ENCODE measurements at places on chromosomes 4 and X.
A peak's percentile ranks its signal among the peaks of the same experiment; 100 is the strongest.

DNA sequence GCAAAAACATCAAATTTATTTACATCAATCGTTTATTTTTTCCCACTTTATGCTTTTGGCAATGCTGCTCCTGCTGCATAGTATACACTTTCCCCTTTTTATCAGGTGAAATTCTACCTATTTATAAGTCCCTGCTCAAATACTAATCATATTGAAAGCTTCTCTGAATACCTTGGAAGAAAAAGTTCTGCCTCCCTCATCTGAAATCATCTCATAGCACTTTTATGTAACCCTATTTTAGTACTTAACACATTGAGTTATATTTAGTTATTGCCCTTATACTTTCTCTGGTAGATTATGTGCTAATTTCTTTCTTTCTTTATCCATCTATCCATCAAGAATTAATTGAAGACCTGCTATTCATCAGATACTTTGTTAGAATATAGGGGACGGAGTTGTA is 1.1 kb upstream of the WDR17 start:
- DNase-seq, result no peak

- no peak for DNase-seq
Observed at GRCh38 chrX:133654811-133655210, 239.5 kb upstream of the GPC4 start.

GRCh38 chr4:69793732-69794131 is 33.3 kb upstream of the SULT1B1 start:
- no peak for DNase-seq

DNA sequence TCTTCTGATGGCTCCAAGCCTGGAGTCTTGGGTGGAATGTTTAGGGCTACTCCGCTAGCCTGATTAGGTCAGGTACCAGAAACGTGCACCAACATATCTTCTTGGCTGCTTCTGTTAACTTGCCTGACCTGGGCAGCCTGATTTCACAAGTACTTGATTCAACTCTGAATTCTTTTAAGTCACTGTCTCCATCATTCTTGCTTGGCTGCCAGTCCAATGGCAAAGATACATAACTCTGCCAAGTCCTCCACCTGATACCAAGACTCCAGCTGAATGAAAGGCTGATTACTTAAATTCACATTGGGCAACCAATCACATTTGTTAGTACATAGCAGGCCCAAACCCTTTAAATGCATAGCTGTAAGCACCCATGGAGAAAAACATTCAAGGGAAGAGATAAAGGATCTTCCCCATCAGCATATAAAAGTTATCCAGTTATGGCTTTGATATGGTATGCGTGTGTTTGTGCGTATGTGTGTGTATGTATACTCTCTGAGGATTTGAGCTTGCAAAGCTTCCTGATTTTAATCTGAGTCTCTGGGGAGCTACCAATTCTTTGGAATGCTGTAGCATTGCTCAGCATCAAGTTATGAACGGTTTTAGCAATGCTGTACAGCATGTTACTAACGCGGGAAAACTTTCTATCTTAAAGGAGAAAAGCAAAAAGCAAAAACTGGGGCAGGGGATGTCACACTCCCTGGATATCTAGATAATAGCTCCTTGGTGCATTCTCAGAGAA is 917.2 kb downstream of the DMD start:
- no peak for DNase-seq

DNA sequence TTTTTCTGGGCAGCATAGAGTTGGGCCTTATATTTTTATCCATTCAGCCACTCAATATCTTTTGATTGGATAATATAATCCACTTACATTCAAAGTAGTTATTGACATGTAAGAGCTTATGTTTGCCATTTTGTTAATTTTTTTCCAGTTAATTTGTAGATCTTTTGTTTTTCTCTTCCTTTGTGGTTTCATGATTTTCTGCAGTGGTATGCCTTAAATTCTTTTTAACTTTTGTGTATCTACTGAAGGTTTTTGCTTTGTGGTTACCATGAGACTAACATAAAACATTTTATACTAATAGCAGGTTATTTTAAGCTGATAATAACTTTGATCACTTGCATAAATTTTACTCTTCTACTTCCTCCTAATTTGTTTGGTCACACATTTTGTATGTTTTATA is 140.8 kb upstream of the GATB start:
- no peak for DNase-seq

DNA sequence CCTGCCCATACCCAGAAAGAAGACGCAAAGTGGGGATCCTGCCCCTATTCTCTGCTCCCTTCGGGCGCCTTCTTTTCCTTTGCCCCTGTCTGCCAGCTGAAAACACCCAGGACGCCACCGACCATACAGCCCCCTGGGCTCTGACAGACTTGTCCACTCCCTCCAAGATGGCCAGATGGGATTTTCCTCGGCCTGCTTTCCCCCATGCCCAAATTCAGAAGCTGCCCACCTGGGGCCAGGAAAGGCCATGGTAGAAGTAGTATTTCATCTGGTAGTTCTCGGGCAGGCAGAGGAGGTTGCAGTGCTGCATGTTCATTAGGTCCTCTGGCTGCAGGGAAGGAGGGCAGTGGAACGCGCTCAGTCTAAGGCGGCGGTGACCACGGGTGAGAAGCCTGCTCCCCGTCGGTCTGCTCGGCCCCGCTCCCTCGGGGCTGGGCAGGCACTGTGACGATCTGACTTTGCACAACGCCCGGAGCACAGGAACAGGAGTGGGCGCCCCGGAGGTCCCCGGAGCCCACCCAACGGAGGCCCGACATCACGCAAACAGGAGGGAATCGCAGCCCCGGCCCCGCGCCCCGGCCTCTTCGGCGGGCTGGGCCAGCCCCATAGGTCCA is 582 bp downstream of the NAA10 start:
- DNase-seq, result no peak

GRCh38 chrX:115018040-115018647 is 728 bp upstream of the IL13RA2 start:
- no peak for DNase-seq

DNA sequence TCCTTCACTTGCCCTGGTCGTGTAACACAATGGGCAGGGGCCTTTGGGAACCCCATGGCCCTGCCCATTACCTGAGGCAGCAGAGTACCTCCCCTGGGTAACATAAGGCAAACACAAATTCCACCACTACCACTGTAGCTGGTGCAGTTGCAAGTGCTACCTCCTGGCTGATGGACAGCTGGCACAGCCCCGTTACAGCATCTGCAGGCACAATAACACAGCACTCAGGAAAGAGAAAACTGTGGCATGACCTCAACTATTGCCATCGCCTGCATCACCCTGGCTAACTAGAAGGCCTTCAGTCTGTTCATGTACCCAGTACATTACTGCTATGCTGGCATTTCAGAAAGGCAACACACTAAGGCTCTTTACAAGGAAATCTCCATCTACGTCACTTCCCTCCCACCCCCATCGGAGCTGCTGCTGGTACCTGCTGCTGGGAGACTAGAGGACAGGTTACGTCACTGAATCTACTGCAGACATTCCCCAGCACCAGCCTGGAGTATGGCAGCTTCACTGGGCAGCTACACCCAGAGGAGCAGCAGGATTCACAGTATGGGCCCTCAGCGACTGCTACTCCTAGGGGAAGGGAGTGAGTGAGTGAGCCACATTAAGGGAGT is 39.4 kb downstream of the ARFIP1 start:
- no peak for DNase-seq

DNA sequence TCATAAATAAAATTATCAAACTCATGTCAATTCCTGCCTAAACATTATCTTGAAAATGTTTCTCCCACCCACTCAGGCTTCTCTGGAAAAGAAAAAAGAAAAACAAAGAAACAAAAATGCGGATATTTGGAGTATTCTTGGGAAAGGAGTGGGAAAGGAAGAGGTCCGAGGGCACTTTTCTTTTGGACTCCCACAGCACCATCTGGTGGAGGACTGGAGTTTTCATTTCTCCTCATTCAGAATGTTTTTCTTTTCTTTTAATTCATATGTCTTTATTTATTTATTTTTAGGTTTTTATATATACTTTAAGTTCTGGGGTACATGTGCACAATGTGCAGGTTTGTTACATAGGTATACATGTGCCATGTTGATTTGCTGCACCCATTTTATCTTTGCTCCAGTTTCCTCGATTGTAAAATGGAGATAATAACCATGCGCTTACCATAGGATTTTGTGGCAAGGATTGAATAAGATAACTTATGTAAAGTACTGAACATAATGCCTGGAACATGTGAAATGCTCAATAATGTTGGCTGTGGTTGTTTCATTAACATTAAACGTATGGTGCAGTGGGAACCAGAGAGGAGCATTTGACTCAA is 8.0 kb upstream of the KCNE5 start:
- peak; percentile 23 for DNase-seq

- DNase-seq, result no peak
Observed at GRCh38 chrX:24321741-24322395, 8.0 kb upstream of the SUPT20HL2 start.

- DNase-seq, result no peak
Observed at GRCh38 chrX:55088795-55089489, at the start of gene PAGE2. Gene PAGE2, plus strand, starts transcription at chrX:55089018. Its CDS starts 1,003 bp downstream, at chrX:55090021.

DNA sequence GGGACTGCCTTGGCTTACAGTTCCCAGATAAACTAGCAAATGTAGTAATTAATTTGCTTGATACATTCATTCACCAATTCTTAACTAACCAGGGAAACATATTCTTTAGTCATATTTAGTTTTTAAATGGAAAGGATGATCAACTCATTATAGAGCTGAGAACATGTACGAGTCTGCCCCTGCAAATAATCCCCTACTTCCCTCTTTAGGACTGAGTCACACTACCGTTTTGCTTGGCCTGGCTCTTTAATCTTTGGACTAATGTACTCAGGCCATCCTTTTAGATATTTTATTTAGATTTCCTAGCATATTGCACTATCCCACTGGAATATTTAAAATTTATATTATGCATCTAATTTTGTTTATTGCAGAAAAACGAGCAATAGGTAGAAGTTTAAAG is 105.5 kb upstream of the LCORL start:
- no peak for DNase-seq

DNA sequence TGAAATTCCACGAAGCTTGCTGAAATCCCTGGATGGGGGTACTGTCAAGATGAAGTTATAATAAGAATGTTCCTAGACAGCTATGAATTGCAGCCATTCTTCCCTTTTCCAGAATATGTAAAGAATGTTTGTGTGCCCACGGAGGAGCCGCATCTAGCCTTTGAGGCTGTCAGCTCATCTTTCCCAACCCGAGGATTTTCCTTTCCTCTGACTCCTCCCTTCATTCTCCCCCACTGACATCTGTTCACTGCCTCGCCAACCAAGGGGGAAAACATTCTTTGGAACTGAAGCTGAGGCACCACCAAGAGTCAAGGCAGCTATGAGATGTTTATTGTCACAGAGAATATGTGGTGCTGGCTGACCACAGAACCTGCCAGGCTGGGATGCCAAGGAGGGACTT is 8.8 kb downstream of the NHSL2 start:
- DNase-seq, result no peak

GRCh38 chr4:39978904-39979303 is 1.2 kb upstream of the PDS5A start:
- no peak for DNase-seq

- DNase-seq, result peak; percentile 30
Observed at GRCh38 chr4:90215286-90215685, 88.1 kb downstream of the CCSER1 start.

DNA sequence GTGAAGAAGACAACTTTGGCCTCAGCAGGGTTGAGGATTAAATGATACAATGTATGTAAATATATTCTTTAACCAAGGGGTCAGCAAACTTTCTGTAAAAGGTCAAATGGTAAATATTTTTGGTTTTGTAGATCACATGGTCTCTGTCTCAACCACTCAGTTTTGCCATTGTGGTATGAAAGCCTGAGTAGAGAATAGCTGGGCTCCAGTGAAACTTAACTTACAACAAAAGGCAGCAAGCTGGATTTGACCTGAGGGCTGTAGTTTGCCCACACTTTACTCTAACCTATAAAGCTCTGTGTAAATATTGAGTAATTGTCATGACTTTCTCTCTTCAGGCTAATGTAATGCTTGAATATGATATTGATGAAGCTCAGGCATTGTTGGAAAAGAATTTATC is 19.6 kb downstream of the VBP1 start:
- no peak for DNase-seq

DNA sequence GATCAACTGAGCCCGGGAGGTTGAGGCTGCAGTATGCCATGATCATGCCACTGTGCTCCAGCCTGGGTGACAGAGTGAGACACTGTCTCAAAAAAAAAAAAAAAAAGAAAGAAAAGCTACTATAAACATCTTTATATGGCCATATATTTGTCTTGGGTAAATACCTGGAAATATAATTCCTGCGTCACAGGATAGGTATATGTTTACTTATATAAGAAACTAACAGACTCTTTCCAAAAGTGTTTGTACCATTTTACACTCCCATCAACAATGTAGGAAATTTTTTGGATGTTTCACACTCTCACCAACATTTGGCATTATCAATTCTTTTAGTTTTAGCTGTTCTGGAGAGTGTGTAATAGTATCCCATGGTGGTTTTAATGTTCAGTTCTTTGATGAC is 12.8 kb downstream of the P2RY4 start:
- DNase-seq, result no peak

DNA sequence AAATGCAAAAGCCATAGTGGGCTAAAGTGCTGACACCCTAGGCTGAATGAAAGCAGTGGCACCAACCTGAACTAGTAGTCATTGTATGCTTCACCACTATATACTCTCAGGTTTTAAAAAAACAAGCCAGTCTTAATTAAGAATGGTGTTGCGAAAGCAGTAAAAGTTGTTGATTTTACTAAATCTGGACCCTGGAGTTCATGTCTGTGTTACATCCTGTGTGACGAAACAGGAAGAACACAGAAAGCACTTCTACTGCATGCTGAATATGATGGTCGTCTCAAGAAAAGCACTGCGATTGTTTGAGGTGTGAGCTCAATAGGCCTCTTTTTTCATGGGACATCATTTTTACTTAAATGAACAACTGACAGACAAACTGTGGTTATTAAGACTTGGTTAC is 24.2 kb upstream of the GDPD2 start:
- DNase-seq, result peak; percentile 45

GRCh38 chr4:181952478-181952877 is 290.7 kb upstream of the TENM3 start:
- DNase-seq, result peak; percentile 29

DNA sequence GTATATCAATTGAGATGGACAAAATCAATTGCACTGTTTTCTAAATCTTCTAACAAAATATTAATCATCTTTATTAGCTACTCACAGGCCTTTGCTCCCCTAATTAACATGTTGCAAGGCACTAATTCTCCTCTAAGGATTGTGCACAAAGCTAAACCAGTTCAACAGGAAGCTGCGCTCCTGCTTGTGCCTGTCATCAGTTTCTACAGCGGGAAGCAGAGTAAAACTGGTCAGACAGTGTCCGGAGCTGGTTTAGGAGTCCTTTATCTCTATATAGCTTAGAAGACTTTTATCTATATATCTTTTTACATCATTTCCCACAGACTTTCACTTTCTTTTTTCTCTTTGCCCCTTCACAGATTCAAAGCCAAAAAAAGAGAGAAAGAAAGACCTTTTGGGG is 79.1 kb downstream of the ELOVL6 start:
- DNase-seq, result peak; percentile 33

GRCh38 chr4:7416745-7417432 is 17.8 kb downstream of the PSAPL1 start:
- peak; percentile 7 for DNase-seq

GRCh38 chr4:60544981-60545380 is 655.1 kb upstream of the ADGRL3 start:
- DNase-seq, result peak; percentile 6

All from lung (tissue), 17 donors.